ENCODE measurements at places on chromosomes 12 and 14.

DNA sequence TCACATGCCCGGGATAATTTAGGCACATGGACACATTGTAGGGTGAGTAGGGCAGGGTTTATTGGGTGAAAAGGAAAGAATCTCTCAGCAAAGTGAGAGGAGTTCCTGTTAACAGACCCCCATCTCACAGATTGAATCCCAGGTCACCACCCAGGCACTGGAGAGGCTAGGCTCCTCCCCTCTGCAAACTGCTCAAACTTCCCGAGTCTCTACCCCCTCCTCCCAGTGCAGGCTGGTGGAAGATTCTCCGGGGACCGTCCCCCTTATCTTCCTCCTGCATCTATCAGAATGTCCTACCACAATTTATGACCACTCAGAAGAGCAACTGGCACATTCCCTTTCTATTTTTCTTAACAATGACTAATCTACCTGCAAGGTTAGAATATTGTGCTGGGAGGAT lies 126.0 kb downstream of the NTF3 start:
- DNase-seq: no peak

DNA sequence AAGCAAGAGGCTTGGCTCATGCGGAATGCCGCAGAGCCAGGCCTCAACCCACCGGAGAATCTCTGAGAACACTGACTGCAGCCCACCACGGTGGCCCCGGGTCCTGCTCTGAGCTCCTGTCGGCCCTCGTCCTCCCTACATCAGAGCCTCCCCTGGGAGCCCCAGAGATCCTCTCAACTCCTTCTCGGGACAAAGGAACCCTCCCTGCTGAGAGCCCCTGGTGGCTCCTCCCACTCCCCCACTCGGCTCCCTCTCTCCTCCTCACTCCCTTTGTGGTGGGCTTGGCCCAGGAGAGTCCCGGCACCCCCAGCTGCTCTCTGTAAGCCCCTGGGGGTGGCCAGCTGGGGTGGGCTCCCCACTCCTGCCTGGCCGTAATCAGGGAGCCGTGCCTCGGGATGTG lies 11.1 kb upstream of the INF2 start:
- DNase-seq: no peak

DNA sequence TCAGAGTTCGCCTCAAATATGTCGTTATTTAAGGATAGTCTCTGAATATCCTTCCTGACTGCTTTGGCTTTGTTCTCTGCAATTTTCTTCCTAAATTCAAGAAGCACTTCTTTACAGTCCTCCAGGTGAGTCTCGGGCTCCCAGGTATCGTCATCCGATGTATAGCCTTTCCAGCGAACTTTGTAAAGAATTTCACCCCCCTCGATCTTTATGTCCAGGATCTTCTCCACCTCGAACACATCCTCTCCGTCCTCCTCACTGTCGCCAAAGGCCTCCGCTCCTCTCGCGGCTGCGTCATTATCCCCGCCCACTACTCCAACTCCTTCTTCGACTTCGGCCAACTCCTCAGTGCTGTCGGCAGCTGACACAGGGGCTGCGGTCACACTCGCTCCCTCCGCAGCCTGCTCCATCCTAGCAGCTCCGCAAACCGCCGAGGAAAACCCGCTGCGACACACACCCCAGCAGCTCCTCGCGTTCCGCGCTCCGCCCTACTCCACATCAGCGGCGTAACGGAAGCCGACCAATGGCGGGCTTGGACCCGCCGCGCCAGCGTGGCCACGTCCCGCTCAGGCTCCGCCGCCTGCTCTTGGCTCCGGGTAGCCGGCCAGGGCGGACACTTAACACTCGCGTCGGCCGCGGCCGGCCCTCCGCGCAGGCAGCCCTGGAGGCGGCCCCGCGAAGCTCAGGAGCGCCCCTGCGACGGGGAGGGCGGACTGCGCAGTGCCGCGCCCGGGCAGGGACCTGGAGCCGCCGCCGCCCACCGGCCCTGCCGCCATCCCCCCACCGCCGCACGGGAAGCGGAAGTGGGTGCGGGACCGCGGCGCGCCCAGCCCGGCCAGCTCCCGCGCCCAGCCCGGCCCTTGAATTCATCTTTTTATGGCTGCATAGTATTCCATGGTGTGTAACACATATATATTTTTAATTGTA lies 4.1 kb downstream of the CD163L1 start:
- peak; percentile 65 for DNase-seq

- DNase-seq: no peak
Measured at GRCh38 chr12:128852026-128852698, 1.1 kb upstream of the GLT1D1 start.

GRCh38 chr14:47919997-47920396 lies 244.6 kb upstream of the MDGA2 start:
- no peak for DNase-seq

DNA sequence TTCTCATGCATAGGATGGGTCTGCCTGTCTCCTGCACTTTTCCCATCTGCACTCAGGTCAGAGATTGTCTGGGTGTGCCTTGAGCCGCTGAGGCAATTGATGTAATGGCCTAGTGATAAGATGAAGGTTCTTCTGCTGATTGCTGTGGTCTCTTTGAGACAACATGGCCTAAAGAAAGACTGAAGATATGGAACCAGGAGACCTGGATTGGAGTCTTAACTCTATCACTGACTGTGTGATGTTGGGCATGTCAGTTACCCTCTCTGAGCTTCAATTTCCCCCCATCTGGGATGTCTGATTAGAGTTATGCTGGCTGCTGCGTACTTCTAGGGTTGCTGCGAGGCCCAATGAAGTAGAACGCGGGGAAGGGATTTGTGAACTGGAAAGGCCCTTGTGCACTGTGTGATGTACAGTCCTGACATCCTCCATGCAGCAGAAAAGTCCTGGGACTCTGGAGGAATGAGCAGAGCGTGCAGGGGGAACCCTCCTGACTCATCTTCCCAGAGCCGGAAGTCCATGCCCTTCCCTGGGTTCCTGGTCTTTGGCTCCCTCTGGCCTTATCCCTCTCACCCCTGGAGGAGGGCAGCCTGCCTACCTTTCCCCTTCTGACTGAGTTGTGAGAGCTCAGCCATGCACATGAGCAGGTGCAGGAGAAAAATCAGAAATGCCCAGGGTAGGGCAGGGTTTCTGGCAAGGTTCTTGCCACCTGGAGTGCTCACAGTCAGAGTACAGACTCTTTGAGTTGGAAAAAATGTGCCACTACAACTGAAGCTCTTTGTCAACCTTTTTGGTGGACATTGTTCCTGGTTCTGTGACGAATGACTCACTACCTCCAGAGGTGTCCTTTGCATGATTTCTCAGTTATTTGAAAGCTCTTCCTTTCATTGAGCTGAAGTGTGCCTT lies 21.1 kb downstream of the PLEKHD1 start:
- peak; percentile 25 for DNase-seq

DNA sequence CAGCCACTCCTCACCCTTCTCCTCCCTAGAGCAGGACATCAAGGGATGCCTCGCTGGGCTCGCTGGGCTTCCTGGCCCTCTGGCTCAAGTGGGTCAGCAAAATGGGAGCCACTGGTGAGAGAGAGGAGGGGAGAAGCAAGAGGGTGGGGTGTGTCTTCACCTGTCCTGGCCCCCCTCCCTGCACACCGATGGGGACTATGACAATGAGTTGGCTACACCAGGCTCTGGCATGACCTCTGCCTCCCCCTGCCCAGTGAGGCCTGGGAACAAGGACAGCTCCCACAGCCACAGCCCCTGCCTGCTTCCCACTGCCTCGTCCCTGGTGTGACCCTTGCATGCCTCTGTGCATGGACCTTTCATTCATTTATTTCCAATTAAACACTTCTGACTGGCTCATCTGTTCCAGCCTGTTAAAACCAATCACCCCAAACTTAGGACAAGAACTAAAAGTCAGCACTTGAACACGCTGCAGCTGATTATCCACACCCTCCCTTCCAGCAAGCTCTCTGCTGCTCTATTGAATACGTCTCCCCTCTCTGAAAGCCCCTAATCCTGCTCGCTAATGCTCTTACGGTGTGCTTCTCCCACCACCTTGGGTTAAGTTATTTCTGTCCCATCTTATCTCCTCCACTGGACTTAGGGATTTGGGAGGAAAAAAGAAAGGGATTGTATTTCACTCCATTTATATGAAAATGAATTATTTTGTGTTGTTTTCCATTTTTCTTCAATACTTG lies 5.8 kb upstream of the PPP2R5C start:
- no peak for DNase-seq

- DNase-seq: no peak
Measured at GRCh38 chr14:95770777-95771176, 56.9 kb upstream of the TCL1A start.

DNA sequence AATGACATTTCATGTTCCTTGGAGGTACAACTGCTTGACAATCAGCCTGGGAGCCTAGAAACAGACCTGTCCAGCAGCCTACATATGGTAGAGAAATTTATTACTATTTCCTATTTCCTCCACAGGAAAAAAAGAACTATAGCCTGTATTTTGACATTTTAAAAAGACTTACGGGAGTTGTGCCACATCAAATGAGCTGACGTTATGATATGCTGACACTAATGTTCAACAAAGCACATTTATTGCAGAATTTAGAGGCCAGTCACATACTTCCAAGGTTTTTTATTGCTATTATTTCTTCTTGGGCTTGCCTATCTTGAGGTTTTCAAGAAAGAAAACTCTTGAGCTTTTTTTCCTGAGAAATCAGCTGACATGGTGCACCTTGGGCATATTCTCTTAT lies 305.3 kb downstream of the LRIG3 start:
- no peak for DNase-seq

- peak; percentile 40 for DNase-seq
Measured at GRCh38 chr12:42217656-42218055, 20.4 kb downstream of the YAF2 start.
